NCI-H526 (cell line): ENCODE measurements at places on chromosomes 11 and 22.

DNA sequence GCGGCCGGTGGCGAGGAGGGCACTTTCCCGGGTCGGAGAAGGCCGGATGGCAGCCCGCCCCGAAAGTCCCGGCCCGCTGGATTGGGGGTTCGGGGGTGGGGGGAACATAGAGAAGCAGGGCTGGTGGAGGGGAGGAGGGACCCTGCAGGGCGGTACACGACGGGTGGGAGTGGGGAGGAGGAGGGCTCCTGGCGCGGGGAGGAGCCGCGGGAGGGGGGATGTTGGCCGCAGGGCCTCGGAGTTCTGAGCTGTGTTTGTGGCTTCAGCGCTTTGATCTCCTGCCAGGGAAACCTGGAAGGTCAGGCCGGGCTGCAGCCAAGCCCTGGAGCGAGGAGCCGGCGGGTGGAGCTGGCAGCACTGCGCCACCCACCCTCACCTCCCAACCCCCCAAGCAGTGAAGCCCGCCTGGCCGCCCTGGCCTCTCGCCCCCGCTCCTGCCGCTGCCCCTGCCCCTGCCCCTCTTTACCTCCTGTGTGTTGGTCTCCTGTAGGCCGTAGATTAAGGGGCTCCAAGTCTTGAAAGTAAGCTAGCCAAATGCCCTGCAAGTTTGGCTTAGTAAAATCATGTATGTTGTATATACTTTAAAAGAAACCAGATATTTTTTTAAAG lies 30.9 kb downstream of the C22orf31 start:
- DNase-seq, result peak; percentile 53

GRCh38 chr11:11519184-11519583 lies 102.6 kb downstream of the GALNT18 start:
- no peak for DNase-seq

DNA sequence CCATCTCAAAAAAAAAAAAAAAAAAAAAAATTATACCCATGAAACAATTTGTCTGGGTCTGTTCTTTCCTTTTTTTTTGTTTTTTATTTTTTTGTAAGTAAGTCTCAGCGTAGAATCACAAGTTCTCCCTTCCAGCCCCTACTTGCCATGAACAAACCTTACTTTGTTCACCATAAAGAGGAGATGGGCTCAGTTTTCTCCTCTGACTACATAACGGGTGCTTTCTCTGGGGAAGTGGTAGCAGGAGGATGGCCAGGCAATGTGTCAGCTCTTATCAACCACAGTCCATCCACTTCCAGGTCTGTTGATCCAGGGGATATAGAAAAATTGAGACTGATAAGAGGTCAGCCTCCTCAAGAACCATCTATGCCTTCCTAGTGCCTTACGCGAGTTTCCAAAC lies 11.0 kb downstream of the ASCC2 start:
- no peak for DNase-seq

- DNase-seq, result no peak
These were observed 209.0 kb downstream of the LRRC4C start for GRCh38 chr11:41250408-41250935.

GRCh38 chr22:30047364-30047738 lies 32.9 kb upstream of the HORMAD2 start:
- no peak for DNase-seq

GRCh38 chr22:23984430-23984829 lies 4.5 kb downstream of the GSTT2 start:
- no peak for DNase-seq

GRCh38 chr11:102110761-102111010 lies 439 bp downstream of the YAP1 start:
- DNase-seq, result peak; percentile 49
